Activated naive CD4-positive, alpha-beta T cell treated with anti-CD3 and anti-CD28 coated beads, Interleukin-2, amount 10 ng/mL, durations not matched to agents 7 days and 5 days (primary cell): ENCODE measurements at places on chromosomes 6 and 20.

GRCh38 chr6:118876814-118877213 is 17.1 kb upstream of the ASF1A start:
- H3K27me3 ChIP-seq, result no peaks in the 10 kb centered on the region
- peaks cover 21% of the 10 kb centered on the region for H3K4me1 ChIP-seq
- H3K4me3 ChIP-seq, result no peak overlapping the region
- peaks cover 15% of the 10 kb centered on the region for H3K36me3 ChIP-seq
- DNase-seq, result no peak
- no peak overlapping the region for H3K27ac ChIP-seq

- no peaks in the 10 kb centered on the region for H3K36me3 ChIP-seq
- H3K4me1 ChIP-seq, result peaks cover 37% of the 10 kb centered on the region
- H3K4me3 ChIP-seq, result no peak overlapping the region
Observed at GRCh38 chr6:1552296-1552761, 57.4 kb upstream of the FOXC1 start.

DNA sequence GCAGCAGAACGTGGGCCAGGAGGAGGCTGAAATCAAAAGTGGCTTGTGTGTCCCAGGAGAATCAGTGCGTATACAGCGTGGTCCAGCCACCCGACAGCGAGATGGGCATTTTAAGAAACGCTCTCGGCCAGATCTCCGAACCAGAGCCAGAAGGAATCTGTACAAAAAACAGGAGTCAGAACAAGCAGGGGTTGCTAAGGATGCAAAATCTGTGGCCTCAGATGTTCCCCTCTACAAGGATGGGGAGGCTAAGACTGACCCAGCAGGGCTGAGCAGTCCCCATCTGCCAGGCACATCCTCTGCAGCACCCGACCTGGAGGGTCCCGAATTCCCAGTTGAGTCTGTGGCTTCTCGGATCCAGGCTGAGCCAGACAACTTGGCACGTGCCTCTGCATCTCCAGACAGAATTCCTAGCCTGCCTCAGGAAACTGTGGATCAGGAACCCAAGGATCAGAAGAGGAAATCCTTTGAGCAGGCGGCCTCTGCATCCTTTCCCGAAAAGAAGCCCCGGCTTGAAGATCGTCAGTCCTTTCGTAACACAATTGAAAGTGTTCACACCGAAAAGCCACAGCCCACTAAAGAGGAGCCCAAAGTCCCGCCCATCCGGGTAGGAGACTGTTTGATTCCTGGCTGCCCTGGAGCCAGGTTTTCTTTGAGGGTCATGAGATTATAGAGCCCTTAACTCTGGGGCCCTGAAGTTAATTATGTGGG is 75.3 kb downstream of the ASXL1 start:
- no peak for DNase-seq
- H3K4me3 ChIP-seq, result no peak overlapping the region
- no peaks in the 10 kb centered on the region for H3K4me1 ChIP-seq
- H3K27ac ChIP-seq, result no peak overlapping the region

GRCh38 chr20:39605361-39605760 is 643.2 kb downstream of the DHX35 start:
- H3K36me3 ChIP-seq, result no peaks in the 10 kb centered on the region
- no peak overlapping the region for H3K27ac ChIP-seq
- H3K4me1 ChIP-seq, result no peaks in the 10 kb centered on the region
- H3K27me3 ChIP-seq, result no peaks in the 10 kb centered on the region
- H3K4me3 ChIP-seq, result no peak overlapping the region

DNA sequence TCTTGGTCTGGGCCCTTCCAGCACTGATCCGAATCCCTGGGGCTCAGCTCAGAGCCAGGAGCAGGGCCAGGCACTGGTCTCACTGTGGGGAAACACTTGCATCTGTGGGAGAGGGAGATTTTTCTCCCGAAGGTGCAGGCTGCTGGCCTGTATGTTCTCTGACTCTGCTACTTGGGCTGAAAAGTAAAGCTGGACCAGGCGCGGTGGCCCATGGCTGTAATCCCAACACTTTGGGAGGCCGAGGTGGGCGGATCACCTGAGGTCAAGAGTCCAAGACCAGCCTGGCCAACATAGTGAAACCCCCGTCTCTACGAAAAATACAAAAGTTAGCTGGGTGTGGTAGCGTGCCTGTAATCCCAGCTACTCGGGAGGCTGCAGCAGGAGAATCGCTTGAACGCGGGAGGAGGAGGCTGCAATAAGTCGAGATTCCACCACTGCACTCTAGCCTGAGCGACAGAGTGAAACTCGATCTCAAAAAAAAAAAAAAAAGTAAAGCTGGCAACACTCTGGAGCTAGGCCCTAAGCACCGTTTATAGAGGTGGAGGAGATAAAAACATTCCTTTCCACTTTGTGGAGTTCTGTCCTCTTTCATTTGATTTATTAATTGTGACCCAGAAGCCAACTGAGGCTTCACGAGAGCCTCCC is 41.7 kb downstream of the JPH2 start:
- no peak overlapping the region for H3K4me3 ChIP-seq
- H3K4me1 ChIP-seq, result no peaks in the 10 kb centered on the region
- no peaks in the 10 kb centered on the region for H3K36me3 ChIP-seq

- H3K4me3 ChIP-seq, result no peak overlapping the region
- H3K27me3 ChIP-seq, result no peaks in the 10 kb centered on the region
- H3K27ac ChIP-seq, result no peak overlapping the region
- DNase-seq, result no peak
- no peaks in the 10 kb centered on the region for H3K36me3 ChIP-seq
Observed at GRCh38 chr6:101016163-101016562, 135.0 kb upstream of the ASCC3 start.
